ENCODE measurements at places on chromosomes 16 and 17. TPM values are rescaled to one million over a fixed set of nuclear protein-coding genes. Genes with fewer than 3 reads are reported as not detected.
A peak's percentile ranks its signal among the peaks of the same experiment; 100 is the strongest.

The NHLRC4 gene
- total RNA-seq: 0.07 TPM

The TELO2 gene
- 35.6 TPM for total RNA-seq

The LGALS9B gene
- total RNA-seq: not detected

The CCL8 gene
- not detected for total RNA-seq

The IL34 gene
- not detected for total RNA-seq

DNA sequence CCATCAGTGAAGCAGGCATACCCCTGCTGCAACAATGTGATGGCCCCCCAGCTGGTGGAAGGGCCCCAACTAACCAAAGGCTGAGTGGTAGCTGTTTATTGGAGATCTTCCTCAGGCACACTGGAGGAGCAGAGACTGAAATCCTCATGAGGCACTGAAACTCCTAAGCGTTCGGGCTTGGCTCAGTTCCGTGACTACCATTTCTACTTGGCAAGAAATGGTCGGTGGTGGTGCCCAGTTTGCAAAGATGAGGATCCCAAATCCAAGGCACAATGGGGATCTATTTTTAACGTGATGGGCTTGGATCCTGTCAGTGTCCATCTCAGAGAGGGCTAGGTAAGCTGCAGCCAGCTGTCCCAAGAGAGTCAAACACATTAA lies 82.8 kb downstream of the TNFRSF13B start:
- DNase-seq: no peak

DNA sequence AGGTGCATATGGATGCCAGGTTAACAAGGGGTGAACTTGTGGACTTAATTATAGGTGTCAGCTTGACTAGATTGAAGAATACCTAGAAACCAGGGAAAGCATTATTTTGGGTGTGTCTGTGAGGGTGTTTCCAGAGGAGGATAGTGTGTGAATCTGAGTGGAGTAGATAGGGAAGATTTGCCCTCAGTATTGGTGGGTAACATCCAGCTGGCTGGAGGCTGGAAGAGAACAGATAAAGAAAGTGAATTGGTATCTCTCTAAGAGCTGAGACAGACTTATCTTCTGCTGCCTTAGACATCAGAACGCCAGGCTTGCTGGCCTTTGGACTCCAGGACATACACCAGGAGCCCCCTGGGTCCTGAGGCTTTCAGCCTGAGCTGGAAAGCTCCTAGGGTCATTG lies 75.2 kb downstream of the CDRT15 start:
- no peak for DNase-seq

DNA sequence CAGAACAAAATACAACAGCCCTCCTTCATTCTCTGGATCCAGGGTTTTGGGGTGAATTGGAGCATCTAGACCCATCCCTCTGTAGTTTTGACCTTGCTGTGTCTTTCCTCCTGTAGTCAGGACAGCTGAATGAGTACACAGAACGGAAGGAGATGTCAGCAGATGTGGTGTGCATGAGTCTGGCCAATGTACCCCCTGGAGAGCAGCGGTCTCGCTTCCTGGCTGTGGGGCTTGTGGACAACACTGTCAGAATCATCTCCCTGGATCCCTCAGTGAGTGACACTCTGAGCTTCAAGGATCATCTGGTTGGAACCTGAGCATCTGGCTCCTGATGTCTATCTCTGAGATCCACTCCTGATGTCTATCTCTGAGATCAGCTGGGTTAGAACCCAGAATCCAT lies 32.4 kb downstream of the SF3B3 start:
- no peak for DNase-seq

DNA sequence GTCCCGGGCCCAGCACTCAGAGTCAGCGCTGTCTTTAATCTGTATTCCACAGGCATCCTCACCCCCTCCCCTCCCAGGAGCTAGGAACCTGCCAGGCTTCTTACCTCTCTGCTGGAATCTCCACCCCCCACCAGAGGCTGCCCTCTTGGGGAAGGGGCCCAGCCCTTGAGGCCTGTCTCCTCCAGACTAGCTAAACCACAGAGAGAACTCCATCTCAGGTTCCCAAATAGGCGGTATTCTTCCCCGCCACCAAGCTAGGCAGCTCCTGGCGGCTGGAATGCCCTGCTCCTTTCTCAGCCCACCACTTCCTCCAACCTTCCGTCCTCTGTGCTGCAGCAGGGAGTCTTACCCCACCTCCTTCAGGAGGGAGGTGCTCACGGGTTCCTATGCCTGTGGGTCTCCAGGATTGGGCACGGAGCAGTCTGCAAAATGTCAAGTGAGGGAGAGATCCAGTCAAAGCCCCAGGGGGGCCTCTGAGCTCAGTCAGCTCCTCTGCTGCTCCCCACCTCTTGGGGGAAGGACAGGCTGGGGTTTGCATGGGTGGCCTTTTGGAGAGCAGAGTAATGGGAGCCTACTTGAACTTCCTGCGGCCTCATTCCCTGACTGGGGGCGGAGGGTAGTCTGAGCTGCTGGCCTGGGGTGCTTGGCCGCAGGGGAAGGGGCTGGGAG lies 55.7 kb downstream of the SREBF1 start:
- peak; percentile 52 for DNase-seq

GRCh38 chr17:42010898-42011516 lies 6.2 kb downstream of the DNAJC7 start:
- DNase-seq: peak; percentile 66

DNA sequence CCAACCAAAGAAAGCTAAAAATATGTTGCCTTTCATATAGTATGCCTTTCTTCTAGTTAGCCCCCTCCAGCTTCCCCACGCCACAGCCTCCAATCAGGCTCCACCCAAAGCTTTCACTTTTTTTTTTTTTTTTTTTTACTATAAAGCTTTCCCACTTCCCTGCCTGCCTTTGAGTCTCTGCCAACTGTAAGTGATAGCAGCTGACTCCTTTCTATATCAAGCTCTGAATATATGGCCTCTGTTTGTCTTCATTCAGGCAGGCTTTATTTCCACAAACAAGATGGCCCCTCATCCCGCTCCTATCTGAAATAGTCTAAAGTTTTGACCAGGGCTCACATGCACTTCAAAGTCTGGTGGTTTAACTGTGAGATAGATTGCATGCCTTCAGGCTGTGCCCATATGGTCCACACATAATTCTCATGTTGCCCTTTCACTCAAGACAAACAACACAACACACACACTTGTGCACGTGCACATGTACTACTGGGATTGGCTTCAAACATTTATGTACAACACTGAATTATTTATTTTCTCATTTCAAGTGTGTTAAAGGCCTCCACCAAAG lies 39.8 kb upstream of the DYNLRB2 start:
- no peak for DNase-seq

DNA sequence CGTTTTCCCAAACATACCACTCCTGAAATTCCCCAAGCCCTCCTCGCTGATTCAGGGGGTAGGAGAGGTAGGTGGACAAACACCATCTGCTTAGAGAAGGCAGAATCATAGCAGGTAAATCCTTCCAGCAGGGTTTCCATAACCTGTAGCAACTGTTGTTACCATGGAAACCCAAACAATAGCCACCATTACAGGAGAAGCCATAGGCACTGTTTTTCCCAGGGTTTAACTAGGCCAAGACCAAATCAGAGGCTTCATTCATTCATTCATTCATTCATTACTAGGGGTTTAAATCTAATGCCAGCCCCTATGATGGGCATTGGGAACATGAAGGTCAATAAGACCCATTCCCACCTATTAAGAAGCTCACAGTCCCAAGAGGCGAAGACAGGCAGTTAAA lies 25.5 kb upstream of the CIITA start:
- DNase-seq: no peak

DNA sequence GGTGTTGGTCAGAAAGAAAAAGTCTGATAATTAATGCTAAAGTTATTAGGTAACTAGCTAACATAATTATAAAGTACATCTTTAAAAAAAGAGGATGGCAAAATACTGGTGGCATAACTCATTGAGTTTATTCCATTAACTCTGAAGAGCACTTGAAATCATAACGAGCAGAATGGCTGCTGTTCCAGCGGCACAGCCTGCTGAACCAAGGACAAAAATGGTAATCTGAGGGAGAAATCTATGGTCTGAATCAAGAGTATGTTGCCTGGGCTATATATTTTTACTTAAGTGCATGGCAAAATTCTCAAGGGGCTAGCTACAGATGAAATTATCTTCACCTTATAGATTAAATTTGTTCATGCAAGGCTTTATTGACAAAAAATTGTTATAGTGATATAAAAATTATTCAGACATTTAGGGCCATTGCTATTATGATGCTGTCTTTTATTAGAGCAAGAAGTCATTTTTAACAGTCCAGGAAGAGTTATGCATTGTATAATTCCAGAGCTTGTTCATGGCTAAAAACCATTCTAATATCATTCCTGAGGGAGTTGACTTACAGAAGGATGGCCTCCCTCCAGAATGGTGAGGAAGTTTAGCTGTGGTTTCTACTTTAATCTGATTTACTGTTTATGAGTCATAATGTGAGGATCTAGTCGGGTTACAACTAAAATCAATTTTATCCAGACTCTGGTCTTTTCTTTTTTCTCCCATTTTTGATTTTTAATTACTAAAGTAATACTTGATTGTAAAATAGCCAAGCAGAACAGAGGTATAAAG lies 41.4 kb upstream of the ANKFN1 start:
- peak; percentile 36 for DNase-seq

DNA sequence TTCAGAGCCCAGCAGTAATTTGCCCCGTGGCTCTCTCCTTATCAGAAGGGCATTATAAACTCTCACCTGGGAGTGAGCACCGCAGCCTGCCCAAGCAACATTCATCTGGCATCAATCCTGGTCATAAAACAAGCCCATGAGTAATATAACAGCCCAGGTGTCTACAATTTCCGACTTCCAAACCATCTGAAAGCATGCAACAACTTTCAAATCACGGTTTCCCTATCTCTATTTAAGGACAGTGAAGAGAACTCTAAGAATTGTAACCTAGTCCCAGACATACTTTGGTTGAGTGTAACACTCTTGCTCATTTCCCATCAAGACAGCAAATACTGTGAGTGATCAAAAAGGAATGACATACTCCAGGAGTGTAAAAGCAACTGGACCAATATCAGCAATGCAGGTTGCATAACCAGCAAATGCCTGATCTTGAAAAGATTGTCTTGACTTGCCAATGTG lies 487.4 kb upstream of the SOX9 start:
- DNase-seq: peak; percentile 93

Measured in HT1080 (cell line).